Ascending aorta (tissue), 2 donors: ENCODE measurements at places on chromosomes 7 and 10. TPM values are rescaled to one million over a fixed set of nuclear protein-coding genes. Genes with fewer than 3 reads are reported as not detected.

DNA sequence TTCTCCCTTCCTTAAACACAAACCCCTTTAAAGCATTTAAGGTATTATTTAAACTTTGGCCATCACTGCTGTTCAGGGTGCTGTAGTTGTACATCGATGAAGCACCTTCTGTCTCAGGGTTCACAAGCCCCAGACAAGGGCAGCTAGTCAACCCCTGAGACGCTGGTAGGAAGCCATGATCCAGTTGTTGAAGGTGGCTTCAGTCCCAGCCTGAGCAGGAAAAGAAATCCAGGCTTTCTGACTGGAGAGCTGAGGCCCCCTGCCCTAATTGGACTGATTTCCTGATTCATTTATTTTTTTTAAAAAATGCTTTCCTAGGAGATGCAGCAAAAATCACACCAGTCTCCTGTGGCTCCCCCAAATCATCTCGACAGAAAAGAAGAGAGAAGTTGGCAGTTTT is 15.8 kb downstream of the CPA1 start:
- peak overlapping the region; percentile 61 for H3K27ac ChIP-seq
- no peak overlapping the region for H3K4me3 ChIP-seq
- no peaks in the 10 kb centered on the region for H3K36me3 ChIP-seq

DNA sequence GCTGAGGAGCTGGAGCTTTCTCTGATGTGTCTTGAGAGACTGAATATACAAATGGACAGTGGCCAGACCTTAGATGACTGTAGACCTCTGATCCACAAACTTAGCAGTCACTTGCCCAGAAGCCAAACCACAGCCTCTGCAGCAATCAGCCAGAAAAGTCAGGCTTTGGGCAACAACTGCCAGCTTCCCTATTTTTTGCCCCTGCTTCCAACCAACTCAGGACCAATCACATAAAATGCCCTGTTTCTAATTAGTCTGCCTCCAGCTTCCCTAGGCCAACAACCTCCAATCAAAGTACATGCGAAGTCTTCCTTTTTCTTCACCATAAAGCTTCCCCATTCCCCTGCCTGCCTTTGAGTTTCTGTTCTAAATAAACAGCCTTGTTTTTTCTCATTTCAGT is 37.8 kb upstream of the CACUL1 start:
- no peak overlapping the region for H3K27ac ChIP-seq
- no peak overlapping the region for H3K4me3 ChIP-seq
- no peaks in the 10 kb centered on the region for H3K27me3 ChIP-seq

- no peak overlapping the region for H3K27ac ChIP-seq
- H3K4me1 ChIP-seq = peaks cover 18% of the 10 kb centered on the region
- no peaks in the 10 kb centered on the region for H3K36me3 ChIP-seq
- DNase-seq = no peak
- H3K4me3 ChIP-seq = peak overlapping the region; percentile 61
- H3K27me3 ChIP-seq = peaks cover 20% of the 10 kb centered on the region
Measured at GRCh38 chr10:102231357-102232318, 5.5 kb downstream of the ELOVL3 start.

DNA sequence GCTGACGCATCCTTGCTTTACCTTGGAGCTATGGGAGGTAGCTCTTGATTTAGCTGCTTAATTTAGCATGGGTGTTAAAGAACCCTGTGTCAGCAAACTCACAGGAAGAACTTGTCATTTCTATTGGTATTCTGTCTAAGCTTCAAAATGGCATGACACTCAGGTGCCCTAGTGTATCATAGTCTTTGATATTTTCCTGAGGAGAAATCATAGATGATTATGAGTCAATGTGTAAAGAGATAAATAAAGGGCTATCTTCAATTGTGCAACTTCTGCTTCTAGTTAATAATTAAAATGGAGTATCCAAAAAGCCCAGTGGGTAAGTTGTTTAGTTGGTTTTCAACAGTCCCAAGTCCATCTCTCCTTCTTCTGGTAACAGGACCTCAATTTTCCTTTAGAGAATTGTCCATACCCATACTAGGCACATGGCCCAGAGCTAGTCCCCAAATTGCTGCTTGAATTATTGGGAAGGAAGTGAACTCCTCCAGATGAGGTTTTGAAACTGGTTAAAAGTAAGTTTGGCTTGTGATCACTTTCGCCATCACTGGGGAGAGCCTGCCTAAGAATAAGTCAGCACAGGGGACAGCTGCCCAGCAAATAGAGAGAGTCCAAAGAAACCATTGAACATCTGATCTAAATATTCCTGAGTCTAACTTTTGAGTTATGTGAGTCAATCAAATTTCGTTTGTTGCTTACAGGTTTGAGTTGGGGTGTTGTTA is 169.0 kb upstream of the PHYHIPL start:
- DNase-seq = no peak
- peak overlapping the region; percentile 78 for H3K27ac ChIP-seq
- H3K27me3 ChIP-seq = no peaks in the 10 kb centered on the region
- no peaks in the 10 kb centered on the region for H3K36me3 ChIP-seq
- H3K4me3 ChIP-seq = no peak overlapping the region
- no peaks in the 10 kb centered on the region for H3K4me1 ChIP-seq

DNA sequence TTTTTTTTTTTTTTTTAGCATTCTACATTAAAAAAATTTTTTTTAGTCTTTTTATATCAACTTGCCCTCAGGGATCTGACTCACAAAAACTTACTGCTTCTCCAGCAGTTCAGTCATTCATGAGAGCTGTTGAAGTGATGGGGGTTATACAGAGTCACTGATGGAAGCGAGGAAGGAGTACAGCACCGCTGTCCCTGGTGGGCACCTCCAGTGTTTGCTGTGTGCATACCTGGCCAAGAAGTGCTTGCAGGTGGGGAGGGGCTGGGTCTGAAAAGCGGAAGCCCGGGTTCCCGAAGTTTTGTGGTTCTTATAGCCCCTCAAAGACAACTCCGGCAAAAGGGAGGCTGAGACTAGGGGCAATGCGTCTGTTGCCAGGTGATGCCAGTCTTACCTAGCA is 46.2 kb downstream of the MINDY4 start:
- no peaks in the 10 kb centered on the region for H3K36me3 ChIP-seq
- H3K27me3 ChIP-seq = no peaks in the 10 kb centered on the region
- H3K27ac ChIP-seq = peak overlapping the region; percentile 95

GRCh38 chr7:7573701-7574100 is 7.0 kb downstream of the MIOS start:
- DNase-seq = no peak
- no peaks in the 10 kb centered on the region for H3K4me1 ChIP-seq
- H3K27me3 ChIP-seq = no peaks in the 10 kb centered on the region
- no peak overlapping the region for H3K4me3 ChIP-seq
- no peak overlapping the region for H3K27ac ChIP-seq

DNA sequence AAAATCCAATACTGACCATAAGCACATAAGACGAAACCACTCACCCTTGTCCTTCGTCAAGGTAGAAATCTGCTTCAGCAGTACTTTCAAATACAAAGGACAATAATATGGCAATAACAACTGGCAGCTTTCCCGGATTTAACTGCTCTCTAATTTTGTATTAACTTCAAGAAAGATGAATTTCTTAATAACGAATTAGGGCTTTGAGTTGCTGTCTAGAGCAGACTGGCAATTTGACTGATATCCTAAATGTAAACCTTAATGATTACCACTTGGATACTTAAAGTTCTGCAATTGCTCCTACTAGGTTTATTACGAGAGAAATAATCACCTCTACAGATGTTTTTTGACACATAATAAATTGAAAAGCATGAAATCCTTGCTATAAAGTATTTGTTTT is 418.7 kb downstream of the MAGI2 start:
- no peak for DNase-seq
- H3K27me3 ChIP-seq = no peaks in the 10 kb centered on the region

- H3K27ac ChIP-seq = no peak overlapping the region
- no peaks in the 10 kb centered on the region for H3K36me3 ChIP-seq
- H3K27me3 ChIP-seq = no peaks in the 10 kb centered on the region
- DNase-seq = no peak
- no peaks in the 10 kb centered on the region for H3K4me1 ChIP-seq
Measured at GRCh38 chr10:16011548-16011947, 151.2 kb upstream of the MINDY3 start.

- H3K27ac ChIP-seq = no peak overlapping the region
- H3K4me1 ChIP-seq = no peaks in the 10 kb centered on the region
- H3K36me3 ChIP-seq = no peaks in the 10 kb centered on the region
- peak; percentile 48 for DNase-seq
Measured at GRCh38 chr10:47098964-47099363, 187.7 kb downstream of the PTPN20 start.

GRCh38 chr10:70811881-70812280 is 3.9 kb upstream of the SGPL1 start:
- H3K4me3 ChIP-seq = no peak overlapping the region
- no peaks in the 10 kb centered on the region for H3K36me3 ChIP-seq
- no peaks in the 10 kb centered on the region for H3K4me1 ChIP-seq
- H3K27me3 ChIP-seq = no peaks in the 10 kb centered on the region

- no peak overlapping the region for H3K4me3 ChIP-seq
- no peaks in the 10 kb centered on the region for H3K27me3 ChIP-seq
- H3K27ac ChIP-seq = no peak overlapping the region
- no peaks in the 10 kb centered on the region for H3K4me1 ChIP-seq
- no peak for DNase-seq
- no peaks in the 10 kb centered on the region for H3K36me3 ChIP-seq
Measured at GRCh38 chr10:92787557-92788152, 60.7 kb upstream of the EXOC6 start.

GRCh38 chr7:116665332-116665996 is 6.5 kb upstream of the MET start:
- no peaks in the 10 kb centered on the region for H3K36me3 ChIP-seq
- H3K27ac ChIP-seq = no peak overlapping the region
- no peak for DNase-seq
- H3K4me1 ChIP-seq = no peaks in the 10 kb centered on the region

GRCh38 chr10:94232711-94233383 is 129.9 kb downstream of the NOC3L start:
- no peak overlapping the region for H3K27ac ChIP-seq
- peaks cover 54% of the 10 kb centered on the region for H3K36me3 ChIP-seq
- no peak overlapping the region for H3K4me3 ChIP-seq

- no peak for DNase-seq
- no peak overlapping the region for H3K27ac ChIP-seq
- no peak overlapping the region for H3K4me3 ChIP-seq
- H3K4me1 ChIP-seq = no peaks in the 10 kb centered on the region
Measured at GRCh38 chr10:6689036-6689435, 109.0 kb upstream of the PRKCQ start.

DNA sequence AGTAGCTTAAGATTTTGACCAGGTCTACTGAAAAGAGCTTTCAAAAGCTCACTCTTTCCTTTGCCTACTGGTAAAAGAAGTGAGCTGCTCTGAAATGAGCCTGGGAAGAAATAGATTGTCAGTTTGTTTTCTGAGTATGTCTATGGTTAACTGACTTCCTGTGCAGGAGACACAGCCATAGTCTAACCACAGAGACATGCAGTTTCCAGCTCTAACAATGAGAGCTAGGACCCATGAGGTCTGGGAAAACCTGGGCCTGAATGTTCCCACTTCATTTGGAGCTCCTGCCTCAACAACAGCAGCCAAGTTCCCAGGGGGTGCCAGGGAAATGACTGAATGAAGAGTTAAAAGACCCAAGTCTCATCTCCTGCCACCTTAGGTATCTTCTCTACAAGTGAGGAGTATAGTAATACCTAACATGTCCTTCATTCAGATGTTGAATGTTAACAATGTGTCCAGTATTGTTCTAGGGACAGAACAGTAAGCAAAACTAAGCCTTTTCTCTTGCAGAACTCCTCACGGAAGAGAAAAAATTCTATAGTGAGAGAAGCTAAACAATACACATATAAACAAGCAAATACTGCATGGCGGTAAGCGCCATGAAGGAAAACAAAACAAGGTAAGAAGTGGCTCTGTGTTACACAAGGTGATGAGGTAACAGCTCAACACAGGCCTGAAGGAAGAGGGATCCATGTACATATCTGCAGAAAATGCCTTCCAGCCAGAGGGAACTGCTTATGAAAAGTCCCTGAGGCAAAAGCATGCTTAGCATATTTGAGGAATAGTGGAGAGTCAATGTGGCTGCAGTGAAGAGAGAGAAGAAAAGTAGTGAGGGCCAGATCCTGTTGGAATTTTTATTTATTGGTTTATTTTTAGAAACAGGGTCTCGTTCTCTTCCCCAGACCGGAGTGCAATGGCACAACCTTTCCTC is 26.4 kb upstream of the ANKRD1 start:
- H3K4me3 ChIP-seq = no peak overlapping the region
- no peaks in the 10 kb centered on the region for H3K4me1 ChIP-seq
- no peaks in the 10 kb centered on the region for H3K27me3 ChIP-seq
- no peak for DNase-seq
- H3K36me3 ChIP-seq = no peaks in the 10 kb centered on the region

DNA sequence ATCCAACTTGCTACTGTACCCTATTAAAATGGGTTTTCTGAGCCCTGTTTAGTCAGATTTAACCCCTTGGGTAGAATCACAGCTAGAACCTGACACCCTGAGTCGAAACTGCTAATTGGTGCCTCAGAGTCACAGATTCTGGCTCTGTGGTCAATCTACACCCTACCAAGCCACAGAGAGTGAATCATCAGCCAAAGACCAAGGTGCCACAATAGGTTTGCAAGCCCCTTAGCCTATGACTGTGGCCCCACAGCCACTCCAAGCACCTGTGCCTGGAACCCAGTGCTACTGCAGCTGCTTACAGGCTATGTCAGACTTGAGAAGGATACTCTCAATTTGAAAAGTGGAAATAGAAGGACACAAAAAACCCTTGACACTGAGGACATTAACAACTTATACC is 202.8 kb upstream of the KCND2 start:
- no peak overlapping the region for H3K4me3 ChIP-seq
- H3K36me3 ChIP-seq = no peaks in the 10 kb centered on the region
- H3K4me1 ChIP-seq = no peaks in the 10 kb centered on the region
- no peak for DNase-seq

DNA sequence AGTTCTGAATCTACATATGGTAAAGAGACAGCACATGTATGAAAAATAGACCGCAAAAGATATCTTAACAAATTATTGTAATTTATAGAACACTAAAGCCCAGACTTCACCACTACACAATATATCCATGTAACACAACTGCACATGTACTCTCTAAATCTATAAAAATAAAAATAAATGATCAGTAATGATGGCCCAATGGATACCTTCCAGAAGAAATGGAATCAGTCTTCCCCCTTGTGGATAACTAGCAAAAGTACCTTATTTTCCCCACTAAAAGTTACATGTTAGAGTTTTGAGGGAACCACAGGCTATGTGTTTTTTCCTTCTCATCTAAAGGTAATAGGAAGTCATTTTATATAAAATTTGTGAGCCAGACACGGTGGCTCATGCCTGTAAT is 25.7 kb downstream of the C7orf25 start:
- no peak overlapping the region for H3K27ac ChIP-seq
- peaks cover 12% of the 10 kb centered on the region for H3K4me1 ChIP-seq

The ASB10 gene
- total RNA-seq = not detected

The TCF7L2 gene
- total RNA-seq = 8.2 TPM

The UPF2 gene
- 7.9 TPM for total RNA-seq

The HECTD2 gene
- 25.4 TPM for total RNA-seq

The SPDYE2 gene
- not detected for total RNA-seq

The LOXL4 gene
- total RNA-seq = 3.7 TPM

The ZNF117 gene
- total RNA-seq = 6.4 TPM

The SEMA4G gene
- total RNA-seq = 2.1 TPM

The IGFBP3 gene
- total RNA-seq = 763 TPM

The SPDYE8 gene
- total RNA-seq = not detected

The SLC26A3 gene
- 0.11 TPM for total RNA-seq

The KNDC1 gene
- total RNA-seq = 0.21 TPM
